ENCODE measurements at places on chromosomes 12 and 14.

DNA sequence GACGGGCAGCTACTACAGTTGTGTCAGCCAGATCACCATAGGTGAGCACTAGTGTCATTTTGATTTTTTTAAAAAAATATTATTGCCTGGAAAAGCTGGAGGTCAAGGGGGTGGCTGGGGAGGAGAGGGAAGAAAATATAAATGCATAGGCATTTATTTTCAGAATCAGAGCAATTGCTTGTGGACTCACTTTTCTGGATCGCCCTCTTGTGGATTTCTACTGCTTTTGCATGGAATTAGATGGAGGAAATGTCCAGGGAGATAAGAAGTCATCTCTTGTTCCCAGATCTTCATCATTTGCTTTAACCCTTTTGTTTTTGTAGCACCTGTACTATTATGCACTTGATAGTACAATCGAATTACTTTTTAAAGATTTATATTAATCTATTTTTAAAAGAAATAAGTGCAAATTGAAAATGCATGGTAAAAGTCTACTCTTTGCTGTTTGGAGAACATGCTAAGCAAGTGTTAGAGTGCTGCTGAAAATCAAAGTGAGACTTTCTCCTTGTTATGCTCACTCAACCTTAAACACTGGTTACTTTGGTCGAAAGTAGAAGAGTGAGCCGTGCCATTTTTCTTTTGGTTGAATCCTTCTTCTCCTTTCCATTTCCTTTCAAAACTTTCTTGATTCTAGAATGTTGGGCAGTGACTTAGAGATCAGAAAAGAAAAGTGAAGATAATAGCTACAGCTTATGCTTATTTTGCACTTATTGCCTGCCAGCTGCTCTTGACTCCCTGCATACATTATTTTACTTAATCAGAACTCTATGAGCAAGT lies 60.6 kb upstream of the ANO4 start:
- DNase-seq = no peak

- DNase-seq = peak; percentile 39
Measured at GRCh38 chr12:27821259-27821973, 41.4 kb upstream of the MANSC4 start.

DNA sequence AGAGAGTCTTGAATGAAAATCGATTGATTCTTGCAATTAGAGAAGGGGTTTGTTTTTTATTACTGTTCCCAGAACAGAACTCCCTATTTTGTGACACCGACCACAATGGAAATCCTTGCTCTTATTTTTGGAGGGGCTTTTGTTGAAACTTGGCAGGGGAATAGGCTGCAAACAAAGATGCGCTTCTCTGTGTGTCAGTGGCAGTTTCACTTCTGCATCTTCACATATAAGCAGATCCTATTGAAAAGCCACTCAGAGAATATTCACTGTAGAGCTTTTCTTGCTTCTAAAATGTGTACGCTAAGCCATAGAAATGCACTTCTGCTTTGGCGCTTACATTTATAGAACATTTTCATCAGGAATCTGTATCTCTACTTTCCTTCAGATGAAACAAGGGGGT lies 1822.4 kb upstream of the SEL1L start:
- no peak for DNase-seq

DNA sequence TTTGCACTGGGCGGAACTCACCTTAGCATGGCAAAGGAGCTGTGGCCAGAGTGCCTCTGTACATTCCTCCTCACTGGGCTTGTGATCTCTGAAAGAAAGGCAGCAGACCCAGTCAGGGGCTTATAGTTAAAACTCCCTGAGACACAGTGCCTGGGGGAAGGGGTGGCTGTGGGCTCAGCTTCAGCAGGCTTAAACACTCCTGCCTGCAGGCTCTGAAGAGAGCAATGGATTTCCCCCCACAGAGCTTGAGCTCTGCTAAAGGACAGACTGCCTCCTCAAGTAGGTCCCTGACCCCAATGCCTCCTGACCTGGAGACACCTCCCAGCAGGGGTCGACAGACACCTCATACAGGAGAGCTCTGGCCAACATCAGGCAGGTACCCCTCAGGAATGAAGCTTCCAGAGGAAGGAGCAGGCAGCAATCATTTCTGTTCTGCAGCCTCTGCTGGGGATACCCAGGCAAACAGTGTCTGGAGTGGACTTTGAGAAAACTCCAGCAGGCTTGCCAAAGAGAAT lies 327.5 kb upstream of the SLC16A7 start:
- DNase-seq = no peak

- peak; percentile 61 for DNase-seq
Measured at GRCh38 chr12:47882781-47883546, 21.8 kb downstream of the VDR start.

- DNase-seq = peak; percentile 69
Measured at GRCh38 chr14:69635981-69636639, 24.7 kb downstream of the SUSD6 start.

DNA sequence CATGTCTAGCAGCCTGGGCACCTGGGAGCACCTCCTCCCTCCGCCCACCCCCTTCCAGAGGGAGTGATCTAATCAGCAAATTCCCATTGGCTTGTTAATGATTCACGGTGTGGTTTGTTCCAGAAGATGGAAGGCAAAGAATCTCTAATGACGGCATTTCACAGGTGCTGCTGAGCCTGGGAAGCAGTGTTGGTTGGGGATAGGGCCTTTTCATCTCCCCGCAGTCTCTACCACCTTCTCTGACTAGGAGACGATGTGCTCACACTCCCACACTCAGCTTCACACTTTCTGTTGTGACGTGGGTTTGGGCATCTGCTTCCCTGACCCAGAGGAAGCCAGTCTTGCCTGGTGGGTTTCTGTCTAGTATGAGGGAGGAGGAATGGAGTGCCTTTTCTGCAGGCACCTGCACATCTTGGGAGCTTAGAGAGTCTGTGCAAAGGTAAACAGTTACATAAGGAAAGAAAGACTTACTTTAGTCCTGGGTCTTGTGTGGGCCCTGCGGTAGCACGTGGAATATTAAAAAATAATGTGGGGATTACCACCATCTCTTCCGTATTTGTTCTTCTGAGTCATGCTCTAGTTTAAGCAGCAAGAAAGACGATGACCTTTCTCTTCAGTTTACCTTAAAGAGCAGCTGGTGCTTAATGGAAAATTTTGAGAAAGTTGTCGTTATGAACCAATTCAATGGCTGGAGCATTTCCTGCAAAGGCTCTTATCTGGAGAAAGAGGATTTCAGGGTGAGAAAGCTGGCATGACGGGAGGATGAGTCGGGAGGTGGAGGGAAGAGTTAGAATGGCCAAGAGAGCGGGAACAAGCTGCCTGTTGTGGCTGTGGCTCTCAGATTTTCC lies 70.6 kb upstream of the ARHGAP5 start:
- no peak for DNase-seq

DNA sequence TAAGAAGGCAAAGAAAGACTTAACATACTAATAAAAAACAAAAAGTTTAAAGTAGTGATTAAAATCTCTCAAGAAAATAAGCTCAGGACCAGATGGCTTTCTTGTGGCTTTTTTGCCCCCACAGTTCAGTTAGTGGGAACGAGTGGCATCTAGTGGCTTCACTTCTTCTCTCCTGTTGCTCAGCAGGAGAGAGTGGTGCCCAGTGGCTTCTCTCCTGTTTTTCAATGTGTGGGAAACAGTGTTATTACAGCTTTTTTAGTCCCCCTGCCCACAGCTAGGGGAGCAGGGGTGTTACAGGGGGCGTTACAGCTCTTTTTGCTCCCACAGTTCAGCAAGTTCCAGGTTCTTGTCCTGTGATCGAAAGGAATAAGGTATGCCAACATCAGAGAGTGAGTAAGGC lies 135.2 kb downstream of the RERGL start:
- no peak for DNase-seq
